Central memory CD4-positive, alpha-beta T cell (primary cell): ENCODE measurements at places on chromosomes 7 and 10.

DNA sequence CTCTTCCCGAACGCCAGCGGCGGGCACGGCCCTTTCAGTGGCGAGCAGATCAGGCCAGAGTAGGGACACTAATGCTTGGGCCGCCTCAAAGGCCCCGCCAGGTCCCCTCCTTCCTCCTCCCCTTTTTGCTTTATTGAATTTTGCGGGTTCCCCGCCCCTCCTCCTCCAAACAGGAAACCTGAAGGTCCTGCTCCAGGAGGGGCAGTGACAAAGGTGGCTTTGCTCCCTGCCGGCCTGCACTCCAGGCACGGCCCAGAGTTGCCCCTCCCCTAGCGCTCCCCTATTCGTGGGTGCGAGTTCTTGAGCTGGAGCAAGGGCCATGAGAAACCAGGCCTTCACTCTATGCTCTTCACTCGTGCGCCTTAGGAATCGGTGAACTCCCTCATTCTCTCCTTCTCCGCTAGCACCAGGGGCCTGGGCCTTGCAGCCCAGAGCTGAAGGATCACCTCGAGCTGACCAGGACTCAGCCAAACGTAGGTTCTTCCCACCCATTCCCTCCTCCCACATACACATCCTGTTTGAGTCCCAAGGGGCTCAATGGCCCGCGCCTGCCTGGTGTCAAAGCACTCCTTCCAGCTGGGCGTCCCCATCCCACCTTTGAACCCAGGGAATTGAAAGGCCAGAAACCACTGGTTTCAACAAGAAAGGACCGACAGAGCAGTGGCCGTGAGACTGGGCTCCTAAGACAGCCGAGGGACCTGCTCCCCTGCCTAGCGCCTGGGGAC lies 619 bp upstream of the HOXA6 start:
- DNase-seq: no peak

DNA sequence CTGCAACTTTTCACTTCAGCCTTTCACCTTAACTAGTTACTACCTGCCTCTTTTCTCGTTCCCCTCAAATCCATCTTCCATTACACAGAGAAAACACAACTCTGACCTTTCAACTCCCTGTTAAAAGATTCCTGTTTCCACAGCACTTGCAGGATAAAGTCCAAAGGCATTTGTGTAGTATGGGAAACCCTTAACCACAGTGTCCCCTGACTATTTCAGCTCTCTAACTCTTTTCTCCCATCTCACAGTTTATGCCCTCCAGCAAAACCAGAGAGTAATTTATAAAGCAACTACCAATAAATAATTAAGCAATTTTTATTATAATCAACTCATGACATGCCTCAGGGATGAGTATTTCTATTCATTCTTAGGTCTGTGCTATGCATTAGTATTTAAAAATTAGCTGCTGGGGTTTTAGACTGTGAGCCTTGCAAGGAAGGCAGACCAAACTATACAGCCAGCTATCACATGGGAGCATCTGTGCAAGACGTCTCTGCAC lies 51.0 kb downstream of the COL1A2 start:
- no peak for DNase-seq

DNA sequence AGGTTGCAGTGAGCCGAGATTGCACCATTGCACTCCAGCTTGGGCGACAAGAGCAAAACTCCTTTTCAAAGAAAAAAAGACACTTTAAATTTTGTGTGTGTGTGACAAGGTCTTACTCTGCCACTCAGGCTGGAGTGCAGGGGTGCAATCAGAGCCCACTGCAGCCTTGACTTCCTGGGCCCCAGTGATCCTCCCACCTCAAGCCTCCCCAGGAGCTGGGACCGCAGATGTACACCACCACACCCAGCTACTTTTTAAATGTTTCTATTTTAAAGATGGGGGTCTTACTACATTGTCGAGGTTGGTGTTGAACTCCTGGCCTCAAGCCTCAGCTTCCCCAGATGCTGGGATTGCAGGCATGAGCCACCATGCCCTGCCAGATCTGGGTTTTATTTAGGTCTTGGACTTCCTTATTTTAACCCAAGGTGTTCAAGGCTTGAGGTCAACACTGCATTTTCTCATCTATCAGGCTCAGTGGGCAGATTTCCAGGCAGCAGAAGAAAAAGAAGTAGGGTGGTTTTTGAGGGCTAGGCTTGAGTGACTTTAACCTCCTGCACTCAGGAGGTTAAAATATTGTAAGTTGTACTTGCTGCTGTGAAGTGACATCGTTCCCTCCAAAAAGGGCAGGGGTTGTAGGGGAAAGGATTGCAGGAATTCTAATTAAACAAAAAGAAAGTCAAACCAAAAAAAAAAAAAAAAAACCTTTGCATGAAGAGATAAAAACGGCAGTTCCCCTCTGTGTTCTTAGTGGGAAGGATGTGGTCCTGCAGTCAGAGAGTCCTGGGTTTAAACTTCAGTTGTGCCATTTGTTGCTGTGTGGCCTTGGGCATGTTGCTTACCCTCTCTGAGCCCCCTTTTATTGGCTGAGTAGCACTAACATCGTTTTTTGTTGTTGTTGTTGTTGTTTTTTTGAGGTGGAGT lies 71.5 kb downstream of the CARD11 start:
- no peak for DNase-seq

GRCh38 chr7:16657656-16658279 lies 11.8 kb downstream of the BZW2 start:
- DNase-seq: no peak

DNA sequence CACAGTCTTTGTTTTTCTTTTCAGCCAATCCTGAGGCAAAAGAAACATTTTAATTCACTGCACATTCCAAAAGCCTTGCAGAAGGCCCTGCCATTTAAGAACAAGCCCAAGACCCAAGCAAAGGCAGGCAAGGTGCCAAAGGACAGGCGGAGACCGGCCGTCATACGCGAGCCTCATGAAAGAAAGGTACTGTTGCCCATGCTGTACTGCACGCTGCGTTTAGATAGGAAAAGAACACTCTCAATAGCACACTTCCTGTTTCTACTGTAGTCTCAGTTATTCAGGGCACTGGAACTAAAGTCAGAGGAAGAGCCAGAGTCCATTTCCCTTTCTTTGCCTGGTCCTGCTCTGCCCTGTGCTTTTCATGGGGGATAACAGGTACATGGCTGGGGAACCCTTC lies 47.6 kb downstream of the BMS1 start:
- DNase-seq: no peak

DNA sequence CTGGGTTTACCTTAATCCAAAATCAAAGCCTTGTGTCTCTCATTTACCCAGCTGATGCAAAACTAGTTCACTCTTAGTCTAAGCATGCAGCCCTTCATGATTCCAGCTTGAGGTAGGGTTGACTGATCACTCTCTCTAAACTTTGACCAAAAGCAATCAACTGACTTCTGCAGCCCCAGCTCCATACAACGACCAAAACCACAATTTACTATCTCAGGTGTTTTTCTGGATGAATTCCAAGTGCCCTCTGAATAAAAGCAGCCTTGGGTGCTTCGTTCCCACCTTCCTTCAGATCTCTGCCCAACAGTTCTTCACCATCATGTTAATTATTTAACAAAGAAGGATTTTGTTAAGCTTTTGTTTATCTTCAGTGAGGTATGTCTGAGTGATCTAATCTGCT lies 62.6 kb downstream of the CCDC6 start:
- no peak for DNase-seq

DNA sequence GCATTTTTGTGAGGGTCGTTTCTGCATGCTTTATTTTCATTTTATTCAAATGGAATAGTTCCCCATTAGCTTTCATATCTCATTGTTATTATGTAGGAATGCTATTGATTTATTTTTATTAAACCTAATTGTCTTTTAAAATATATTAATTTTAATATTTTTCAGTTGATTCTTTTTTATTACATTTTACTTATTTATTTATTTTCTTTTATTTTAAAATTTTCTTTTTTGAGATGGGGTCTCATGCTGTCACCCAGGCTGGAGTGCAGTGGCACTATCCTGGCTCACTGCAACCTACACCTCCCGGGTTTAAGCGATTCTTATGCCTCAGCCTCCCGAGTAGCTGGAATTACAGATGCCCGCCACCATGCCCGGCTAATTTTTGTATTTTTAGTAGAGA lies 7.4 kb upstream of the STK17A start:
- DNase-seq: no peak

DNA sequence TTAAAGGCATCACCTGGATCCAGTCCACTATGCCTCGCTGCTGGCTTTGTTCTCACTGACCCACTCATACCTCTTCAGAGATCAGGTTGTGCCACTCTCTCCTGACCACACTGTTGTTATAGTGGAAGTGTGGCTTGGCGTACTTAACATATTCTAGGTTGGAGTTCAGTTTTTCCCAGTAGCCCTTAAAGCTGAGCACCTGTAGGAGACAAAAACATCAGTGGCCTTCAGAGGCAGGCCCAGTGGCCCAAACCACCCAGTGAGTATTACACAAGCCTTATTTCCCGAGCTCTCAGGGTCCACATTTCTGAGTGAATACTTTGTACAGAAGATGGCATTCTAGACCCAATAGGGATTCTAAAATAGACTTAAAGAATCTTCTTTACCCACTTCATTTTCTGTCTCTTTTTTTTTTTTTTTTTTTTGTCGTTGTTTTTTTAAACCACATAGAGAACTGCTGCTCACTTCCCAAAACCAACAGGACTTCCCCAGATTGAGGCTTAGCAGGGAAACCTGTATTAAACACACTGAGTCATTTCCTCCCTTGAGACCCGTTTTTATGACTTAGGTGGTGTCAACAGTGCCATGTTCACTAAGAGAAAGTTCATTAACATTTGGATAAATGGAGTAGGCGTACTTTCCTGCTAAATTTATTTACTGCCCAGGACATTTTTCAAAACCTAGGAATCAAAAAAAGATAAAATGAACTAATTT lies 85.8 kb downstream of the GSAP start:
- no peak for DNase-seq

DNA sequence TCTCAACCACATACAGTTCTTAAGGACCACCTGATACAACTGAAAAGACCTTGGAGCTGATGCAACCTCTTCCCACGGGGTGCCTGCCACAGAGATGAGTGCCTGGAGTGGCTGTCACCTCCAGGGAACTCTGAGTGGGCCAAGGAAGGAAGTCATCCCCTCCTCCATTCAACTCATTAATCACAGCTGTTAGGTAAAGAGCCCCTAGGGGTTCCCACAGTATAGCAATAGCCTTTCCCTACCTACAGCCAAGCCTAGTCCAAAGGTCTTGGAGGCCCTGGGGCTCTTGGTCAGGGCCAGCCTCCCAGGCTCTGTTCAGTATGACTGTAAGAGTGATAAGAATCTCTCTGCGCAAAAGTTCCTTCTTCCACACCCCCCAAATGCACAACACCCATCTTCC lies 70.4 kb upstream of the NFE2L3 start:
- no peak for DNase-seq

DNA sequence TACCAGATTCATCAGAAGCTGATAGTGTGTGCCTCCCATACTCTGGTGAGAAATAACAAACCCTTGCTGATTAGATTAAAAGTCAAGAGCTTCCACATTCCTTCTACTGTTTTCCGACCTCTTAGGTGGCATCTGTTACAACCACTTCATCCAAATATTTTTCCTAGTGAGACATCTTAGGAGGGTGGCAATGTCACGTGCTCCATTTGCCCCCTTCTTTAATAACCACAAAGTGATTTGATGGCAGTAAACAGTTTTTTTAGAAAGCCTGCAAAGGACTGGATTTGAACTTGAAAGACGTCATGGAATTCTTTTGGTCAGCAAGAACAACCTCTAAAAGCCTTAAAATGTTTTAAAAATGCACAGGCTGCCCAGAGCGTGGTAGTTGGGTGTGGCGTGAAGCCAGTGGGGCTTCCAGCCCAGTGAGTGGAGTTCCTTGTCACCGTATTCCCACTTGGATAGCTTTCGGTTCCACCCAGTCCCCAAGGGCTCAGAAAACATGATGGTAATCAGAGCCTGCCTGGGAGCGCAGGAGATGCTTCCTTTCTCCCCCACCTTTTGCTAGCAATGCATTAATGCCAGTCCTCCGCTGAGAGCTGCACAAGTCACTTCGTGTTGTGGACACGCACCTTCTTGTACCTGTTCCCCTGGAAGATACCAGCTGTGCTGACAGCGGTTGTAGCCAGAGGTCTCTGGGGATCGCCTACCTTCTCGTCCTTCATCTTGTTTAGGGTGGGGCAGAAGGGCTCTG lies 256.4 kb downstream of the KIAA1217 start:
- DNase-seq: no peak

DNA sequence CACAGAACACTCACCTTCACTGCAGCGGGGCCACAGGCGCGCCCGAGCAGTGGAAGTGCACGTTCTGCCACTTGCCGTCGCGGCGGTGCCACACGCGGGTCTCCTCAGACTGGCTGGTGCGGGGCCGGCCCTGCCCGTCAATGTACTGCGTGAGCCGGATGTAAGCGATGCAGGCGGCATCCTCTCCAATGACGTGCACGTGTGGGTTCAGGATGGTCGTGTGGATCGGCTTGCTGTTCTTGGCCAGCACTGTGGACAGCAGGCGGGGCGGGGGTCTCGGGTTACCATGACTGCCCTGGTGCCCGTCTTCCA lies 19.2 kb downstream of the YKT6 start:
- no peak for DNase-seq

DNA sequence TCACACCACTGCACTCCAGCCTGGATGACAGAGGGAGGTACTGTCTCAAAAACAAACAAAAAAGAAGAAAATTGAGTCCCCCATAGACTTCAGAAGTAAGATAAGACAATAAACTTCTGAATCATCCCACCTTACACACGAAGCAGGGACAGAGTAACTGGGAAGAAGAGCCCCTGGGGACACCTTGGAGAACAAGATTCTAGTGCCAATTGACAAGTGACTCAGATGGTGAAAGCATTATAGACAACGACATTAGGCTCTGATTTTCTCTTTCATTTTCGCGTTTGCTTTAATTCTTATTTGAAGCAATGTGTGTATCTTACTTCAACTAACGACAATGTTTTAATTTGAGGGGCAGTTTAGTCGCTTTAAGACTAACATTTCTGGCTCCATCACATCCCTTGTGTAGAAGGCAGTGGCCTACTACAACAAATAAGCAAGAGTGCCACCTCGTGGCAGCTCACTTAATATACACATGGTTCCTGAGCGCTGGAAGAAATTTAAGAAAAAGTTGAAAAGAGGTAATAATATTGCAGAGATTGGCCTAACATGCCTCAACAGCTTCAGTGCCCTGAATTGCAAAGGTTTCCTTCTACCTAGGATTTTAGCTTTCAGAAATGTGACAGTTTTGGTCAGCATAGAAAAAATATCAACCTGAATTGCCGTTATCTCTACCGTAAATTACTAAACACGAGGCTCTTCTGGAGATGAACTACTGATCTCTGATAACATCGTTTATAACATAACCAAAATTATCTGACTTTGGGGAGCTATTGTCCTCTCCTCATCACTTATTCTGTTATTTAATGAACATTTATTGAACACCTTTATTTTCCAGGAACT lies 36.7 kb downstream of the ASNS start:
- DNase-seq: peak; percentile 21
